Suprapubic skin (tissue), 4 donors: ENCODE measurements at places on chromosomes 4 and X. TPM values are rescaled to one million over a fixed set of nuclear protein-coding genes. Genes with fewer than 3 reads are reported as not detected.

PRDM5 gene
- 4.5 TPM for total RNA-seq

HPSE gene
- total RNA-seq = 8.8 TPM

SLC26A1 gene
- total RNA-seq = not detected

CFAP47 gene
- not detected for total RNA-seq

F11 gene
- not detected for total RNA-seq

BEX5 gene
- total RNA-seq = 1.7 TPM

ARHGEF9 gene
- total RNA-seq = 34.3 TPM
